ENCODE measurements at places on chromosomes 1 and 21.

DNA sequence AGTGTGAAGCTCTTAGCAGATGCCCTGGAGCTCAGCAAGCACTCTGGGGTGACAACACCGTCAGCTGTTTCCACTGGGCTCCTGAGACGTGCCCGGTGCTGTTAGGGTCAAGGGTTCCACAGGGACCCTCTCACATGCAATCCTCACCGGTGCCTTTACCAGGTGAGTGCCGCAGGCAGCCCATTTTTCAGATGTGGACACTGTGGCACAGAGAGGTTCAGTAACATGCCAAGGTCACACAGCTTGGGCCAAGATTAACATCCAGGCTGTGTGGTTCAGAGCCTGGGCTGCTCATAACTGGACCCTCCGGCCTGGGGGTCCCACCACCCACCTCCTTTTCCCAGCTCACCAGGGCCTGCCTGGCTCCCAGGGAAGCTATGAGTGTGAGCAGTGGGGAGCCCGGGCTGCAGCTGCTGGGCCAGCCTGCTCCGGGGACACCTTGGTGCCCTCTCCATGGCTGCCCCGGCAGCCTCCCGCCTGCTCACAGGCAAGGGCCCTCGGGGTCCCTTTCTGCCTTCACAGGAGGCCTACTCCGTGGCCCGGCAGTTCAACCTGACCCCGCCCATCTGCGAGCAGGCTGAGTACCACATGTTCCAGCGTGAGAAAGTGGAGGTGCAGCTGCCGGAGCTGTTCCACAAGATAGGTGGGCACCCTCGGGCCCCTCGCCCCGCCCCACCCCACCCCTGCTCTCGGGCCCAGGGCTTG, 49.3 kb downstream of the KCNAB2 start:
- DNase-seq: no peak

DNA sequence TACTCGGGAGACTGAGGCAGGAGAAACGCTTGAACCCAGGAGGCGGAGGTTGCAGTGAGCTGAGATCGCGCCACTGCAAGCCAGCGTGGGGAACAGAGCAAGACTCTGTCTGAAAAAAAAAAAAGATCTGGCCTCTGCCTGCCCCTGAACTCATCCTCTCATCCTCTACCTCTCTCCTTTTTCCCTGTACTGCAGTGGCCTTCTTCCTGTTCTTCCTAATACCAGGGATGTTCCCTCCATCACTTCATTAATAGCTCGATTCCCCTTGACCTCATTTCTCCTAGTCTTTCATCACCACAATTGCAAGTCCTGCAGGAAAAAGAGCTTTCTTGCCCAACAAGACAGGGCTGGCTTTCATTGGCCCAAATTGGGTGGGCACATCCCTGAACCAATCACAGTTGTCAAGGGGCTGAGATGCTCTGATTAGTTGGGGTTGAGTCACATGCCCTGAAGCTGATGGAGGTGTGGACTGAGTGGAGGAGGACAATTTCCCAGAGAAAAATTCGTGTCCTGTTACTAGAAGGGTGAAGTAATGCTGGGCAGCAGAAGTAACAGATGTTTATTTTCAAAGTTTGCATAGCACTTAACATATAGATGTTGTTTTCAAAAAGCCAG, 86.8 kb upstream of the PUM1 start:
- no peak for DNase-seq

DNA sequence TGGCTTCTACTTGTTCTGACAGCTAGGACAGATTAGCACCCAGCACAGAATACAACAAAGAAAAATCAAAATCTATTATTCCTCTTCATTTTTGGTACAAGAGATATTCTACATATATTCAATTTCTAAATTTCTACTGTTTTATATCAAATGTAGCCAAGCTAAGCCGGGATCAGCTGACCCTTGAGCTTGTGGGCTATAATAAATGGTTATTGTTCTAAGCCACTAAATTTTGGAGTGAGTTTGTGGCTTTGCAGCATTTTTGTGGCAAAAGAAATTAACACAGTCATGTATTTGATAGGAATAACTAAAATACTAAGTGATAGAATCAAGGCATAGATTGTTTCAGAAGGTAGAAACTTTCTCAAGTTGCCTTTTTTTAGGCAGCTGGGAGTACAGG, 50.7 kb downstream of the APP start:
- no peak for DNase-seq

GRCh38 chr1:52603630-52604029, 1.5 kb downstream of the GPX7 start:
- no peak for DNase-seq

GRCh38 chr1:202645097-202645476, 65.2 kb downstream of the SYT2 start:
- DNase-seq: no peak

GRCh38 chr1:150234309-150234565, 1.7 kb downstream of the ANP32E start:
- DNase-seq: no peak

DNA sequence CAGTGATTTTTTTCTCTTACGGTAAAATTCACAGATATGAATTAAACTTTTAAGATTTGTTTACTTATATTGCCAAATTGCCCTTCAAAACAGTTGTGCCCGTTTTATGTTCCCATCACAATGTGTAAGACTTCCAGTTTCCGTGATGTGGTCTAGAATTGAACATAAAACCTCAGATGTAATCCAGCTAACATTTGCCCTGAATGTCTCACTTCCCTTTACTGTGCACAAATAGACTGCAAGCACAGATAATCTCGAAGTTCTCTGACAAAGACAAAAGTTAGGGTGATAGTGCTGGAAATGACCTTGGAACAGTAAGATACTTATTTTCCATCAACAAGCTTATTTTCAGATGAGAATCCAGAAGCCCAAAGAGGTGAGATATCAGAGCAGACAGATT, 177.5 kb downstream of the ZZZ3 start:
- DNase-seq: no peak

- no peak for DNase-seq
Measured at GRCh38 chr1:199081739-199082138, 442.9 kb downstream of the PTPRC start.

GRCh38 chr1:164602480-164603093, 43.6 kb downstream of the PBX1 start:
- no peak for DNase-seq

- DNase-seq: no peak
Measured at GRCh38 chr1:19765623-19766022, 34.1 kb downstream of the TMCO4 start.

DNA sequence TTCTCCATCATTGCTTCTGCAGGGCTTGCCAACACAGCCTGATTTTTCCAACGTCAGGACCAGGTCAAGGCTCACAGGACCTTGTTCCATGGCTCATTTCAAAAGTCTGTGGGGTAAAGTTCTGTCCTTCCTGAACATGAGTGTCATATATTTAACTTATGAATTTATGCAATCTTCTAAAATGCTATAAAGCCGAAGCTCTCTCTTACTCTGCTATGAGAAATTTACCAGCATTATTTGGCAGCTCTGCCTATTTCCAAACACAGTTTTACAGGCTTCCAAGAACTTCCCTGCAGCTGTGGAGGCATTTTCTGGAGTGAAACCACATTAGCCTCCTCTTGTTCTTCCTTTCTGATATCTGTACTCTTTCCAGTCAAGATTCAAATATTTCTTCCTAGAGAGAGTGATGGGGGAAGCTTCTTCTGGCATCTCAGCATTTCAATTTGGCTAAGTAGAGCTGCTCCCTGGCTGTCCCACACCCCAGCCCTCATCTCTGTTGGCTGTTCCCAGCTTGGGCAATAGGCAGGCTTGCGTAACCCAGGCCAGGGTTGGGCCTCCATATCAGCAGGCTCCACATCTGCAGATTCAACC, 15.6 kb upstream of the HMGCS2 start:
- DNase-seq: no peak

DNA sequence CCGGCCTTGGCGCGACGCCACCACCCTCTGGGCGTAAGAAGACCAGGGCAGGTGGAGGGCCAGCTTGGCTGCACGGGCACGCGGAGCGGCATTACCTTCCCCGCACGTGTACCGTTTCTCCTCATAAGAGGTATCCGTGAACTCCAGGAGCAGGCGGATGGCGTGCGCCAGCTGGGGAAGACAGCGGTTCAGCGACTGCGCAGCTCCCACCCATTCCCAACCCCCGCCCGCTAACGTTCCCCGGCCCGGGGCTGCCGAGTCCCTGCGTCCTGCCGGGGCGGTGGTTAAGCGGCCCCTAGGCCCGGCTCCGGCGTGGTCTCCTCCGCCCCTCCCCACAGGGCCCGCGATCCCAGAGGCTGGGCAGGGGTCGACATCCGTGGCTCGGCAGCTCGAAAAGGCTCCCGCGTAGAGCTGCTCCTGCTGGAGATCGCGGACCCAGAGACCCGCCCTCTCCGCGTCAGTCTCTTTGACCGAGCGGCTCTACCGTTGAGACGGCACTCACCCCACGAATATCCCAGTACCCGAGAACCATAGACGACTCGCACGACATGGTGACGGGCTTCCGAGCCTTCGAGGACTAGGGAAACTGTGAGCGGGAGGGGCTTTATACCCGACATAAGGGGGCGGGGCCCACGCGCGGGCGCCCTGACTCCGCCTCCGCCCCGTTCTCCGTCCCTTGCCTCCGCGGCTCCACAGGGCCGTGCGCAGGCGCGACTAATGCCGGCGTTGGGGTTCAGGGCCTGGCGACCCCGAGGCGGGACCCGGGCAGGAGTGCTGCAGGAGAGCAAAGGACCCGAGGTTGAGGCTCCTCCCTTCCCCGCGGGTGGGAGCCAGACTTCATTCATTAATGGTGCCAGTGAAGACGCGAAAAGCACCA, 862 bp downstream of the GSTM3 start:
- DNase-seq: peak; percentile 90
